ENCODE measurements at places on chromosomes 2 and 18.
A peak's percentile ranks its signal among the peaks of the same experiment; 100 is the strongest.

DNA sequence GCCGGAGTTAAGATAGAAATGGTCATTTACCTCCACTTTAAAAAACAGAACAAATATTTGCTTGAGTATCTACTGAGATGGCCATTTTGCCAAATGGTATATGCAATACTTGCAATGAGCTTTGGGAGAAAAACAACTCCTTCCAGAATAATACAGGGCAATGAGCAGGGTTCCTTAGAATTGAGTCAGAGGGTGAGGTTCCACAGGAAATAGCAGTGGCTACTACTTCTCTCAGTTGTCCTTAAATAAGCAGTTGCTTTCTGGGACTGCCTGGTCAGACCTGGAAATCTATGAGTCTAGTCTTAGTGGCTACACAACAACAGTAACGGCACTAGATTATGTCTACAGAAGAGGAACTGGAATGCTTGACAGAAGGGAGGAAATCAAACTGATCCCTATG is 80.9 kb upstream of the CCDC85A start:
- DNase-seq, result peak; percentile 29

GRCh38 chr2:70161069-70161534 is 29.7 kb downstream of the C2orf42 start:
- DNase-seq, result no peak

DNA sequence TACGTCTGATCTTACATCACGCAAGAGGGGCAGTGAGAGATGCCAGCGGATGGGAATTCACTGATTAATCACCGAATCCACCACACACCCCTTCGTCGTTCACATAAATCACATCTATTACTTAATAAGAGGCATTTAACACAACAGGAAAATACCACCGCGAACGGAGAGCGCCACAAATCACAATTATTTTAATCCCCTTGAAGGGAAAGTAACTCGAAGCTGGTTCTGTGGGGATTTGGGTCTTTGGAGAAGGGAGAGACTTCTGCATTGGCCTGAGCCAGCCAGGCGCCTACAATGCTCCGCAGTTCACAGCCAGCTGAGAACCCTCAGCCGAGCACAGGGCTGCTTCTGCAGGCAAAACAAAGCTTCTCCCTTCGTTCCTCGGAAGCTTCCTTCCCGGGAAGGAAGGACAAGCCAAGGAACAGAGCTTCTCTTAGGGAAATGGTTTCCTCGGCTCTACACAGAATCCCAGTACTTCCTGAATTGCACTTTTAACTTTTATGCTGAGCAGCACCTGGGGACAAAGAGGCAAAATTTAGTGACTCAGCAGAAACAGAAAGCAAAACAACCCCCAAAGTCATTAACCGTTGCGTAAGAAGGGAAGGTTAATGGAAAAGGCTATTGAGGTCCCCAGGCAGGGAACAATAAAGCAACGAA is at the start of gene LRP1B:
Gene LRP1B, minus strand, starts transcription at position 7 of the 660 bp plus-strand sequence. CDS start 287 bp downstream, outside the sequence.
- DNase-seq, result peak; percentile 15

DNA sequence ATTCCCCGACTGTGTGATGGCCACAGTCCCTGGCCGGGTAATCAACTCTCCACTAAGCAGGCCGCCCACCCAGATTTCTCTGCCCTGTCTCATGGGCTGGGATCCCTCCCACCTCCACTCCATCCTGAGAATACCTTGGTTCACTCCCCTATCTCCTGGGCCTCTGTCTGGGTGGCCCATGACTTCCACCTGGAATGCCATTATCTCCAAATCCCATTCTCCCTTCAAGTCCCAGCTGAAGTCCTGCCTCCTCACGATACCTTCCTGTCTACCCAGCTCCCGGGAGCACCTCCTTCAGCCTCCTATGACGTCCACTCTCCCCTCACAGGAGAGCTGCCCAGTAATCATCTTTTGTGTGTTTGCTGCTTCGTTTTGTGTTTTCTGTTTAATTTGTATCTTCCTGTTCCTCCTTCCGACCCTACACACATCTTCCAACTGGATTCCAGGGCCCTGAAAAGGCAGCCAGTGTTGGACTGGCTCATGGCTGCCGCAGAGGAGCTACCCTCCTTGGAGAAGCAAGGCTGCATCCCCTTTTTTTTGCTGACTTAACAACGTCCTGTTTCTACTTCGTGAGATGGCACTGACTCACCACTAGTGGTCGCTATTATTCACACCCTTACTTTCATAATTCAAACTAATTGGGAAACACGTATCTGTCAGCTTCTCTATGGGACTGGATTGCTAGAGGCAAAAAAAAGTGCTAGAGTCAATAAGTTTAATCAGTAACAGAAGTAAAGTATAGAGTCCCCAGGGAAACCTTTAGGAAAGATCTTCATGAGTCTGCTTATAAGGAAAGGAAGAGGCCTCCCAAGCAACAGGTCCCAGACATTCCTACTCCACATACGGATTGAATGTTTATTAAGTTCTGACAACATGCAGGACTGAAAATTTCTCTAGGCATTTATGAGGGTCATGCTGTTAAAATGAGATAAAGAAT is 171.9 kb upstream of the GATA6 start:
- DNase-seq, result peak; percentile 50

DNA sequence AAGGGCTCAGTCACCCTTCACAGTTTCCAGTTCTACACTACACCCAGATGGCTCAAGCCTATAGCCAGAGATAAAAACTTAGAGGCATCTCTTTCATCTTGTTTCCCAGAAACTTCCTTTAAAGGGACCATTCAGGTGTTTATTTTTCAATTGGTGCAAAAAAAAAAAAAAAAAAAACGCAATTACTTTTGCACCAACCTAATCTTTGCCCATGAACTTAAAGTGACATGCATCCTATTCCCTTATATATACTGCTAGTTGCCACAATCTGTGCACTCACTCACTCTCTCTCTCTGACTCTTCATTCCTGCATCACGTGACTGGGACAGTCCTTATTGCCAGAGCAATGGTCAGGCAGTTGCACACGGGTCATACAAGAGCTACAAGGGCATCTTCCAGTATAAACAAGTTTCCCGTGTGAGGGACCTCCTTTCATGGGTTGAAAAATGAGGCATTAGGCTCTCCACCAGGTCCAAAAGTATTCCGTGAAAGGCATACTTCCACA is 789.4 kb downstream of the EPHA4 start:
- no peak for DNase-seq

DNA sequence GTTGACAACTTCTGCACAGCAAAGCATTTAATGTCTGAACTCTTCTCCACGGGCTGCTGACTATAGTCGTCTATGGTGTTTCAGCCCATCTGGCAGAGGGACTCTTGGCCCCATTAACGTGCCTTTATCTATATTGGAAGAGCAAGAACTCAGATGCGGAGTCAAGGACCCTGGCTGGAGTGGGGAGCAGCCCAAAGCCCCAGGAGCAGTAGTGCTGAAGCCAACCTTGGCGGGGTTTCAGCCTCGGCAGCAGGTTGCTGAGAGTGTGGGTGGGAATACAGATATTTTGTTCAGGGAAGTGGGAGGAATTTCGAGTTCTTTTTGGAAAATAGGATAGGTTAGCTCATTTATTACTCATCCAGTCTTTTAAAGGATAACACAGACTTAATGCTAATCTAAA is 34.2 kb downstream of the TMEM17 start:
- DNase-seq, result no peak

GRCh38 chr2:129777146-129777545 is 202.3 kb upstream of the RAB6C start:
- no peak for DNase-seq

GRCh38 chr18:6478121-6478520 is 63.4 kb upstream of the L3MBTL4 start:
- no peak for DNase-seq

GRCh38 chr2:240392084-240392947 is 43.1 kb upstream of the GPC1 start:
- peak; percentile 56 for DNase-seq

- DNase-seq, result no peak
These were observed 4.7 kb upstream of the IL37 start for GRCh38 chr2:112906276-112906675.

- DNase-seq, result no peak
These were observed 572.0 kb upstream of the LINC00305 start for GRCh38 chr18:64720781-64721464.

DNA sequence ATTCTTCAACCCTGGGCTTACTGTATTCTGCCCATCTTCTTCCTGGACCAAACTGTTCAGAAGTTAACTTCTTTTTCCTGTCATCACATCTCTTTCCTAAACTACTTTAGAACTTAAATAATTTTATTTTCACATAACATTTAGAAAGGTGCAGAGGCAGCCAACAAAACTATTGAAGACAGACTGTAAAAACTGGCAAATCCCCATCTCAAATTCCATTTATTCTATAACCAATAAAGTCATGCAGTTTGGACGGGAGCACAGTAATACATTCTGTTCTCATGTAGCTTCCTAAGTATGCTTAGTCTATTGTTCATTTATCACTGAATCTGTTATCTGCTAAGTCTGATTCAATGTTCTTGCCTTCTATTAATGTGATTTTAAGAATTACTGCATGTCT is 99.1 kb downstream of the SMAD2 start:
- DNase-seq, result no peak

DNA sequence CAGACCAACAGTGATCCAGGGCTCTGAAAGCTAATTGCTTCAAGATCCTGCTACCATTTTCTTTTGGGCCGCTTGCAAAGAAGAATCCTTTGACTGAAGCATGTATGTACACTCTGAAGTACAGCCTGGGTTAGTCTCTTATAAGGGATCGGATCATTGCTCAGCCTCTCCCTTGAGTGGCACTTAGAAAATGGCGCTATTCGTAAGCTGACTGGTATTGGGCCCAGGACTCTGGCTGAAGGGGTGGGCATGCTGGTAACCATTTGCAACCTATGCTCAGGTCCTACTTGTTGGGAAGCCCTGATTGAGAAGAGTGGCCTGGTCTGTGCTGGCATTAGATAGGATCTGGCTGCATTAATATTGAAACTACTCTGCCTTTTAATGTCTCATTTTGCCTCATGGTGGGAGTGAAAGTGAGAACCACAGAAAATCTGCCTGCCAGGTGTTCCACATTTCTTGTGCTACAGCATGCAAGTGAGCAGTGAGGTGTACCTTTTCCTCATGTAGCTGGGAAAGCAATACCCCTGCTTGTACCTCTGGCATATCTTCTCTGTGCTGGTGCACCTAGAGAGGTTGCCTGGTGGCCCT is 661 bp upstream of the MGAT5 start:
- no peak for DNase-seq

All from AG10803 (cell line).